ENCODE measurements at places on chromosomes 6 and 20.

- DNase-seq: no peak
These were observed 19.4 kb downstream of the KCNK15 start for GRCh38 chr20:44765091-44765490.

- DNase-seq: no peak
These were observed 19.0 kb upstream of the KIFC1 start for GRCh38 chr6:33372526-33373123.

GRCh38 chr6:37783856-37784584, 35.5 kb upstream of the ZFAND3 start:
- no peak for DNase-seq

- DNase-seq: no peak
These were observed 40.9 kb downstream of the NCOA7 start for GRCh38 chr6:125831659-125832058.

DNA sequence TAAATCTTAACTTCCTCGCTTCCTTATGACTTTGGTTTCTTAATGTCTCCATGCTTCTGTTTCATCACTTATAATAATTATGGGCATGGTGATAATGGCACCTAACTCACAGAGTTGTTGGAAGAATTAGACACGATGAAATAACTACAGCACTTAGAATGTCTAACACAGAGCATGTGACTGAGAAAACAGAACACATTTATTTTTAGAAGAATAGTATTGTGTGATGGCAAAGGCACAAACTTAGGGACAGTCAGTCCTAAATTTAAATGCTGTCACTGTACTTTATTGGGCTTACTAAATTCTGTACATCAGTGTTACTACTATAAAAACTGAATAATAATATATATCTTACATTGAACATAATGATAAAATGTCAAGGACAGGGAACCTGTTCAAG, 391.1 kb upstream of the JAG1 start:
- DNase-seq: no peak

GRCh38 chr6:56686429-56686828, 43.7 kb upstream of the DST start:
- DNase-seq: no peak

GRCh38 chr20:9609887-9610502, 95.6 kb downstream of the LAMP5 start:
- DNase-seq: peak; percentile 84

GRCh38 chr6:30500421-30501355, 11.4 kb downstream of the HLA-E start:
- DNase-seq: no peak

DNA sequence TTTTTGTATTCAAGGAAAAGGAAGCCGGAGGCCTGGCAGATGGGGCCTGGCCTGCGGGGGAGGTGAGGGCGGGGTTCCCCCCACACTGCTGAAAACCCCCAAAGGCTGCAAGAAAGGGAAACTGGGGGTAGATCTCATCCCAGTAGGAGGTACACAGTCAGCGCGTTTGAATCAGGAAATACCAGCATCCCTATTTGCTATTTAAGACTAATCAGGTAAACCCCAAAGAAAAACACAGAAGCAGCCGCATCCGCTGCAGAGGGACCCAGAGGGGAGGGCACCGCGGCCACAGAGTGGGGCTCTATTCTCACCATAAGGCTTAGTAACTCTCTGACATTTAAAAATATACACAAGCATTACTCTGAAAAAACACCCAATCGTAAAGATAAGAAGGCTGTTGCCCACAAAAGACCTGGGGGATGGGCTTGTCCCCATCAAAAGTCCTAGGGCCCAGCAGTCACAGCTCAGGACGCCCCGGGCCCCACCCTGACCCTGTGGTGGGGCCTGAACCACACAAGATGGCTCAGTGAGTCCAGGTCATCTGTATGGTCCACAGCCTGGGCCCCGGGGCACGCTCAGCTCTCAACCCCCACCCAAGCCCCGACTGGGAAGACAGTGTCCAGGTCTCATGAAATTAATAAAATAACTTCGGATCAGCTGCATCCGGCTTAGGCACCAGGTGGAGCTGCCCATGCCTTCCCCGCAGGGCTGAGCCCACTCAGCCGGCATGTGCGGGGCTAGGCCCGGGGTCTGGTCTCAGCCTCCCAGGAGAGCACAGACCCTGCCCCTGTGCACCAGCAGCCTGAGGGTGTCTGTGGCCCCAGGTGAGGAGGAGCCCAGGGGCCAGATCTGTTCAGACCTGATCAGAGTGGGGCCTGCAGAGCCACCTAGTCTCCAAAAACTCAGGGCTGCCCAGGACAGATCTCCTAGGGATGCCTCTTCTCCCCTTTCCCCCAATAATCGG, 31.0 kb downstream of the KCNQ2 start:
- no peak for DNase-seq

- DNase-seq: no peak
These were observed 258.4 kb upstream of the FAM83B start for GRCh38 chr6:54588176-54588575.

DNA sequence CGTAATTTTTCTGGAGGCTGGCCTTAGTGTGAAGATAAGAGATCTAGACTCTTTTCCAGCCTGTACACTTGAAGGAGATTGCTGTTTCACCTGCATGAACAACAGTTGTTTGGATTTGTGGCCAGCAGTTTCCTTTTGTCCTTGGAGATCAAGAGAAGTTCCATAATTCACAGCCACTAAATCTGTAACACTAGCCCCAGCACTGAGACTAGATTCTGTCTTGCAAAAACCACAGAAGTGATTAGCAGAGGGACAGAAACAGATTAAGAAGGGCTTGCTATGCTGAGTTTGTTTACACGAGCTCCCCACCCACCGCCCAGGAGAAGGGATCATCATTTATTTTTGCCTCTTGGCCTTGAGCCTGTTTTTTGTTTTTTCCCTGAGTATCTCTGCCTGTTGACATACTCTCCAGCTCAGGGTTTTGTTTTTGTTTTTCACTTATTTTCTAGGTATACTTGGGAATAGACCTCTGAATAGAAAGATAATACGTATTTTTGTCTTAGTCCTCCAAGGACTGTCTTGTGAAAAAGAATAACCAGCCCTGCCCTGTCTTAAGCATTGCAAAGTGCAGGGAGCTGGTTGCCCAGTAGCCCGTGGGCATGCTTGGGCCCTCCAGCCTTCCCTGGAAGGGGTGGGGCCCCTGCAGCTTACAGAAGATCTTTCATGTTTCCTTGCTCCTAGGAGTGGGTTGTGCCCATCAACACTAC, 93.1 kb upstream of the SOX4 start:
- DNase-seq: no peak

GRCh38 chr6:90107771-90108282, 188.8 kb downstream of the BACH2 start:
- DNase-seq: no peak

DNA sequence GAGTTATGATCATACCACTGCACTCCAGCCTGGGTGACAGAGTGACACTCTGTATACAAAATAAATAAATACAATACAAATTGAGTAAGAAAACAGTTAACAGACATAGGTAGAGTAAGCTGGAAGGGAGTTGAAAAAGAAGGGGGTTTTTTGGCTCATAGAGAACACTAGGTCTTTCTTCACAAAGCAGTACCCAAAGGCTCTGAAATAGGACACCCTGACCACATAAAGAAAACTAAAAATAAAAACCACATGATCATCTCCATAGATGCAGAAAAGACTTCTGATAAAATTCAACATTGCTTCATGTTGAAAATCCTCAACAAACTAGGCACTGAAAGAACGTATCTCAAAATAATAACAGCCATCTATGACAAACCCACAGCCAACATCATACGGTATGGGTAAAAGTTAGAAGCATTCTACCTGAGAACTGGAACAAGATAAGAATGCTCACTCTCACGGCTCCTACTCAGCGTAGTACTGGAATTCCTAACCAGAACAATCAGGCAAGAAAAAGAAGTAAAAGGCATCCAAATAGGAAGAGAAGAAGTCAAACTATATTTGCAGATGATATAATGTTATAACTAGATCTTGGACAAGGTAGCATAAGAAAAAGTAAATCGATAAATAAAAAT, 48.6 kb downstream of the TOMM6 start:
- no peak for DNase-seq

DNA sequence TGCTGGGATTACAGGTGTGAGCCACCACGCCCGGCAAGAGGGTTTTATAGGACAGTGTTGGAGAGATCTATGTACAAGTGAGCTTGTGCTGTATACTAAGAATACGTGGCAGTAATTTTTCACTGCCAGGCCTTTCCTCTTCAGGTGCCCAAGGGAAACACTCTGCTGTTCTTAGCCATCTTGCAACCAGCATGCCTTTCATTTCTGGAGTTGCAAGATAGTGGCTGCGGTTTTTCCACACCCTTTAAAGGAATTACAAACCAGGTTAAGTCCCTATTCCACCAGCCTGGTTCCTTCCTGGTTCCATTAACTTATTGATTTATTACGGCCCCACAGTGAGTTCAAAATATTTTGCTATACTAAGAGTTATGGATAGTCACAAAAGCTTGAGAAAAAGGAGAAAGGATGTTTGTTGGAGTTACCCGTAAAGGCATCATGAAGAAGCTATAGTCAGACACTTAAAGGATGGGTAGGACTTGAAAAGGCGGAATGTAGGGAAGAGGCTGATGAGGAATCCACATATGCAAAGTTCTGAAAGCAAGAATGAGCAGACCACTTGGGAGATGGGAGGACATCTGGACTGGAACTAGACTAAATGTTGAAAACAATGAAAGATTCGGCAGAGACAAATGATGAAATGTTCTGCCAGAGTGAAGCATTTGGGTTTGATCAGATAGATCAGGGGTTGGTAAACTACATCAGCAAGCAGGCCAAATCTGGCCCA, 61.4 kb upstream of the ASIP start:
- no peak for DNase-seq

- no peak for DNase-seq
These were observed 85.6 kb downstream of the ANKRD6 start for GRCh38 chr6:89518352-89519055.

GRCh38 chr20:8271727-8272126, 139.7 kb downstream of the PLCB1 start:
- DNase-seq: no peak

GRCh38 chr6:126805861-126806260, 312.6 kb upstream of the RSPO3 start:
- DNase-seq: no peak

Measured in neuronal stem cell (in vitro differentiated cells).